ENCODE measurements at places on chromosomes 4 and X. TPM values are rescaled to one million over a fixed set of nuclear protein-coding genes. Genes with fewer than 3 reads are reported as not detected.

- no peak overlapping the region for H3K27ac ChIP-seq
- peaks cover 12% of the 10 kb centered on the region for H3K4me1 ChIP-seq
- no peak overlapping the region for H3K4me3 ChIP-seq
- DNase-seq: no peak
- peaks cover 3% of the 10 kb centered on the region for H3K27me3 ChIP-seq
- H3K36me3 ChIP-seq: no peaks in the 10 kb centered on the region
Observed at GRCh38 chr4:114396808-114397207, 201.8 kb upstream of the UGT8 start.

DNA sequence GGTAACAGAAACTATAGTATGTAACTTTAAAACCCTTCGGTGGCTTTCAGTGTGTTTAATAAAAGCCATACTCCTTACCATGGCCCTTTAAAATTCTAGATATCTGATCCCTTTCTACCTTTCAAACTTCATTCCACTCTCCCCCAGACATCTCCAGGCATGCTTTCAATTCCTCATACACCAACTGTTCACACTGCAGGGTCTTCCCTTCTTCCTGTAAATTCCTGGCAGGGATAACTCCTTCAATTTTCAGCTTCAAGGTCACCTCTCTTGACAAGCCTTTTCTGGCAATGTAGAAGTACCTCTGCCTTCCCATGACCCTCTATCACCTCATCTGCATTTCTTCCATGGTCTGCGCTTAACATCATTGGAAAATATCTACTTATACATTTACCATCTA lies 60.8 kb downstream of the WDFY3 start:
- H3K27me3 ChIP-seq: no peaks in the 10 kb centered on the region
- no peak overlapping the region for H3K4me3 ChIP-seq
- no peaks in the 10 kb centered on the region for H3K4me1 ChIP-seq
- no peaks in the 10 kb centered on the region for H3K36me3 ChIP-seq
- no peak for DNase-seq
- no peak overlapping the region for H3K27ac ChIP-seq

- H3K27me3 ChIP-seq: no peaks in the 10 kb centered on the region
- no peak overlapping the region for H3K27ac ChIP-seq
- no peak overlapping the region for H3K4me3 ChIP-seq
- no peaks in the 10 kb centered on the region for H3K4me1 ChIP-seq
- H3K36me3 ChIP-seq: no peaks in the 10 kb centered on the region
- DNase-seq: no peak
Observed at GRCh38 chrX:44474410-44474809, 68.2 kb downstream of the FUNDC1 start.

GRCh38 chrX:113222305-113222704 lies 381.7 kb upstream of the AMOT start:
- H3K4me1 ChIP-seq: no peaks in the 10 kb centered on the region
- no peak overlapping the region for H3K4me3 ChIP-seq
- no peak overlapping the region for H3K27ac ChIP-seq

DNA sequence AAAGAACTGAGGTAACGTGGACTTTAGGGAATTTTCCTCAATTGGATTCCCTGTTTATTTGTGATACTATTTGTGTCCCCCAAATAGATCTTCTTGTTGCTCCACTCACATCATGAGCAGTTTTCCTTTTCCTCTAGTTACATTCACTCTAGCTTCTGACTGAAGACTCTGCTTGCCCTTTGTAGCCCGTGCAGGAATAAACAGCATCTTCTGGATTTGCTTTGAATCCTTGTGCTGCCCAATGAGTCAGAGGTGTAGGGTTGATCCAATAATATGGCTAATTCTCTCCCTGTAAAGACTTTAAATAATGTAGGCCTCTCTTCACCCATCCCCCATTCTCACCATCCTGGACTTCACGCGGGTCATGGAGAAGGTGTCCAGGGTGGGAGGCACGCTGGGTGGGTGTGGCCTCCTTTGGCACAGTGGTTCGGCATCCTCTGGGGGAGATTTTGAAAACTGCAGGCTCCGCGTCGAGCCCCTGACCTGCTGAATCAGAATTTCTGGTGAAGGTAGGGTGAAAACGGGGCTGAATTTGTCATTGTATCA lies 9.0 kb downstream of the HAND2 start:
- H3K4me3 ChIP-seq: no peak overlapping the region
- peaks cover 12% of the 10 kb centered on the region for H3K36me3 ChIP-seq
- H3K4me1 ChIP-seq: peaks cover 21% of the 10 kb centered on the region
- no peak for DNase-seq

DNA sequence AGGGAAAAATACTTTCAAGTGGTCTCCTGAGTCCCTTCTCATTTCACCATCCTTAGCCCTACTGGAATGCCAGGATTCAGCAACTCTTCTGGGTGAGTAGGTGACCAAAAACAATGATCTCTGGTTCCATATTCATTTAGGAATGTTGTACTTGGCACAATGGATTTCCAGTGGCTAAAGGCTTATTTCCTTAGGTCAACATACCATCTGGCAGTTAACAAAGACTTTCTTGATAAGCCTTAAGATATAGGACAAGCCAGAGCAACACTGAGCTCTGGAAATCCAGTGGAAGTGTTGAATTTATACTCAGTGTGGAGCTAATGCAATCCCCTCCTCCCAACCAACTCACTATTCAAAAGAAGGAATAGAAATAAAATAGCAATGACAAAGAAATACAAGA lies 139.4 kb upstream of the EMCN start:
- no peaks in the 10 kb centered on the region for H3K36me3 ChIP-seq
- no peak for DNase-seq
- no peaks in the 10 kb centered on the region for H3K27me3 ChIP-seq
- H3K4me1 ChIP-seq: no peaks in the 10 kb centered on the region
- no peak overlapping the region for H3K27ac ChIP-seq
- H3K4me3 ChIP-seq: no peak overlapping the region

SLC49A3 gene
- not detected for total RNA-seq

DNA sequence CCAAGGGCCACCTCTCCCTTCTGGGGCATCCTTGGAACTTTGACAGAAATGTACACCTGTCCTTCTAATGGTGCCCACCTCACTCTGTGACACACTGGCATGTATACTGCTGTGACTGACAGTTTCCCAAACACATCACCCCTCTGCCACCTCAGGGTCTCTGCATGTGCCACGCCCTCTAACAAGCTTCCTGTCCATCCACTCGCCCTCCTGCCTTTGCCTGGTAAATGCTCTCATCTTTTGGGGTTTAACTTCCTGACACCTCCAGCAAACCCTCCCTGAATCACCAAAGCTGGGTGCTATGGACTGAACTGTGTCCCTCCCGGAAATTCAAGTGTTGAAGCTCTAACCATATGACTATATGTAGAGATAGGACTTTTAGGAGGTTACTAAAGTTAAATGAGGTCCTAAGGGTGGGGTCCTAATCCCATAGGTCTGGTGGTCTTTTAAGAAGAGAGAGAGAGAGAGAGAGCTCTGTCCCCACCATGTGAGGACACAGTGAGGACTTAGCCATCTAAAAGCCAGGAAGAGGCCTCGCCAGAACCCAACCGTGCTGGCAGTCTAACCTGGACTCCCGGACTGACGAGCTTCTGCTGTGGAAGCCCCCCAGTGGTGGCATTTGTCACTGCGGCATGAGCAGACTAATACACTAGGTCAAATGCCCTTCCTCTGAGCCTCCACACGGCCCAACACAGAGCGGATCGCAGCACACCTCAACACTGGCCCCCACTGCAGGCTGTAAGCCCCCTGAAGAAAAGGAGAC lies 95.6 kb downstream of the AFAP1 start:
- peak; percentile 79 for DNase-seq
- no peak overlapping the region for H3K4me3 ChIP-seq
- peaks cover 35% of the 10 kb centered on the region for H3K4me1 ChIP-seq
- H3K27me3 ChIP-seq: no peaks in the 10 kb centered on the region

DNA sequence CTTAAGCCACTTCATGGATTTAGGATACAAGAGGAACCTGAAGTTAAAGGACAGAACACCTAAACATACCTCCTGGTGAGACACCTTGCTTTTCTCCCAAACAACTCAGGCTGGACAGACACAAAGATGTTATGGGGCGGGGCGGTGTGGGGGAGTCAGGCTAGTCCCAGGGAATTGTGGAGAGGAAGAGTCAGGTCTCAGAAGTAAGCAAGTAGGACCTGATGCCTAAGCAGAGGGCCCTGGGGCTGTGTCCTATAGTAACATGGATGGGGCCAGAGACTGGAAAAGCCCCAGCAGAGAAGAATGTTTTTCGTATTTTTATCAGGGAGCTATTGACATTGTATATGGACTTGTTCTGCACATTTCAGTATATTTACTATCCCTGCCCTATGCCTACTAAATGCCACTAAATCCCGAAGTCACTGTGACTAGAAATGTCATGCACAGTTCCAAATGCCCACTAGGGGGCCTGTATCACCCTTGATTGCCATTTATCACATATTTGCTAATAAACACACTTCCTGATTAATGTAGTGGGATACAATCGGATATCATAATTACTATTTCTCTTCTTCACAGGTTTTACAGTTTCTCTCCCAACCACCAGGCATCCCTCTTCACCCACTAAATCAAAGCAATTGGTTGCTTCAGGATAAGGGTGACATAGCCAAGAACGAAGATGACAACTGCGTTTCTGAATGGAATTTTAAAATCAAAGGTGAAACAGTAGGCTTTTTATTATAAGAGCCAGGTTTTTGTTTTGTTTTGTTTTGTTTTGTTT lies 23.8 kb upstream of the ARHGAP10 start:
- H3K27ac ChIP-seq: no peak overlapping the region
- no peaks in the 10 kb centered on the region for H3K4me1 ChIP-seq
- no peaks in the 10 kb centered on the region for H3K27me3 ChIP-seq
- DNase-seq: peak; percentile 61
- H3K36me3 ChIP-seq: no peaks in the 10 kb centered on the region
- H3K4me3 ChIP-seq: no peak overlapping the region

GRCh38 chr4:8067274-8067936 lies 91.2 kb downstream of the ABLIM2 start:
- H3K36me3 ChIP-seq: peaks cover 9% of the 10 kb centered on the region
- DNase-seq: no peak
- peaks cover 1% of the 10 kb centered on the region for H3K27me3 ChIP-seq

DNA sequence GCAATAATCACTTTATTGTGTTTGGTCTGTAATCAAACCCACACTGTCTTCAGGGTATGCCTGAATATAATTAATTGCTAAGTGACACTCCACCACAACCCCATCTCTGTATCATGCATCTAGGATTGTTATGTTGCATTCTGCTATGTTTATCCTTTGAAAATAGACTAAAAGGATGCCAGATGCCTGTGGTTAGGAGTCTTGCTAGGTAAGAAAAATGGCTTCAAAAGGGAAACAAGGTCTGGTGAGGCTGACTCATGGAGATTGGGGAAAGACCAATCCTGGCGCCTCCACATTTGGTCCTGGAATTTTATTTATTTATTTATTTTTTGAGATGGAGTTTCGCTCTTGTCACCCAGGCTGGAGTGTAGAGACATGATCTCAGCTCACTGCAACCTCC lies 360.5 kb upstream of the SLC7A11 start:
- no peaks in the 10 kb centered on the region for H3K4me1 ChIP-seq
- DNase-seq: no peak
- H3K36me3 ChIP-seq: no peaks in the 10 kb centered on the region
- no peak overlapping the region for H3K27ac ChIP-seq

GRCh38 chrX:24676403-24677024 lies 17.2 kb upstream of the POLA1 start:
- peak; percentile 10 for DNase-seq
- peaks cover 2% of the 10 kb centered on the region for H3K27me3 ChIP-seq
- H3K27ac ChIP-seq: no peak overlapping the region
- H3K4me3 ChIP-seq: no peak overlapping the region
- peaks cover 1% of the 10 kb centered on the region for H3K4me1 ChIP-seq
